ENCODE measurements at places on chromosomes 4 and X.

GRCh38 chrX:56281789-56282188, 49.6 kb downstream of the KLF8 start:
- no peak for DNase-seq

- DNase-seq: no peak
These were observed 345.7 kb upstream of the NR3C2 start for GRCh38 chr4:148787831-148788477.

- no peak for DNase-seq
These were observed 269.9 kb upstream of the GALNT7 start for GRCh38 chr4:172898715-172899114.

- no peak for DNase-seq
These were observed 104.8 kb upstream of the CXCL13 start for GRCh38 chr4:77500801-77501200.

GRCh38 chr4:155512817-155513216, 136.1 kb upstream of the MAP9 start:
- no peak for DNase-seq

All from NCI-H2029 treated with DMSO at 0.1 percent for 48 hours (cell line).